ENCODE measurements at places on chromosomes 11 and 22. TPM values are rescaled to one million over a fixed set of nuclear protein-coding genes. Genes with fewer than 3 reads are reported as not detected.

Gene DRICH1
- 0.10 TPM for polyA plus RNA-seq

Gene PRSS23
- polyA plus RNA-seq: 77.6 TPM

DNA sequence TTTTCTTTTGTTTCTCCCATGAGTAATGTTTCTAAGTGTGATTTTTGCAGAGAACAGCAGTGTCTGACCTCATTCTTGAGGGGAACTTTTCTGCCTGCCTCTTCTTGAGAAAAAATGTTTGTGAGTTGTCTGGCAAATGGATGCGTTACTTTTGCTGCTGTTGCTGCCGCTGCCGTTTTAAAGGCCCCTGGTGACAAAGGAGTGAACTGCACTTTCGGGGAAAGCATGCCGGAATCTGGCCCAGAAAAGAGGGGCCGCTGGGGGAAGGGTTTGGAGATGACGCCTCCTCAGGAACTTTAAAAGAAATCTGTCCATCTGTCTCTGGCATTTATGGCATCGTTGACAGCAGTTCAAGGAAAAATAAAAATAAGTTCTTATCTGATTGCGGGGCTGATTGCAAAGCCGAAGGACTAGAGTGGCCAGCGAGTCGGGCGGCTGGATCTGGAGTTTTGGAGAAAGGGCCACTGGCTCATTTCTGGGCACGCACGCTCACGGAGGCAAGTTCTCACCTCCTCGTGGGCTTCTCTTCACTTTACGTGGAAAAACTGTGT lies 16.5 kb downstream of the ZBTB16 start:
- DNase-seq: peak; percentile 30

DNA sequence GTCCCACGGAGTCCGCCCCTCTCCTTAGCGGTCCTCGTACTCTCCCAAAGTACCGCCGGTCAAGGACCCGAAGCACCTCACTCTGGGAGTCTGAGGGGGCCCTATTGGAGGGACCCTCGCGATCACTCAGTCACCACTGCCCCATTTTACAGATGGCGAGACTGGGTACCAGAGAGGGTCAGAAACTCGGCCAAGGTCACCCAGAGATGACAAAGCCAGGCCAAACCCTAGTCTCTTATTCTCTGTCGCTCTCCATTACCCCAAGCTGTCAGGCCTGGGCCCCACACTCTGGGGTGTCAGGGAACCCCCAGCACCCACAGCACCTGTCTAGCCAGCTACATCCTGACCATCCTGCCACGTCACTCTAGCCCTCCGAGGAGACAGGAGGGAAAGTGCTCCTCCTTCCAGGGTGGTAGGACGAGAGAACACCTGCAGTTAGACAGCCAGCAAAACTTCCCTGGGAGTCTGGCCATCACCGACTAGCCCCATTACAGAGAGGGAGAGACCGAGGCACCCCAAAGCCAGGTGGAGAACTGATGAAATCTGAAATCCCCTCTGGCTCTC lies 1.4 kb upstream of the KCNJ4 start:
- DNase-seq: no peak

GRCh38 chr22:40529821-40530220 lies 106.7 kb downstream of the MRTFA start:
- no peak for DNase-seq

Gene SLC5A1
- not detected for polyA plus RNA-seq

DNA sequence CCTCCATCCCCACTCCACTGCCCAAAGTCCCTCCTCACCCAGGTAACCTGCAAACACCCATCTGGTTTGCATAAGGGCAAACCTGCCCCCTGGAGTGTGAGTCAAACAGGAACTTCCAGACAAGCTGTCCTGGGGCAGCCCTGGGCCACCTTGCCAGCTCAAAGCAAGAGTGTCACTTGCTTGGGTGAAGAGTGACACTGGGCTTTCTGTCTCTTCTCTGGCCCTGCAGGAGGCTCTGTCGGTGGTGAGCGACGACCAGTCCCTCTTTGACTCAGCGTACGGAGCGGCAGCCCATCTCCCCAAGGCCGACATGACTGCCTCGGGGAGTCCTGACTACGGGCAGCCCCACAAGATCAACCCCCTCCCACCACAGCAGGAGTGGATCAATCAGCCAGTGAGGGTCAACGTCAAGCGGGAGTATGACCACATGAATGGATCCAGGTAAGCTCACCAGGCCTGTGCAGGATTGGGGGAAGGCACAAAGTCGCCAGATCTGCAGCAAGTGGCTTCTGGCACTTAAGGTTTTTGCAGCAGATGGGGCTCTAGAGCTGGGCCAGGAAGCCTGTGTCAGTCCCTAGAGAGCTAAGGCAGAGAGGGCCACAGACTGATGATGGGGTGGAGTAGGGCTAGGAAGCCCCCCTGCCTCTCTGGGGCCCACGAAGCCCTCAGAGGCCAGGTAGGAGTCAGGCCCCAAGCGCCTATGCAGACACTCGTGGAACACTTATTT lies 64.2 kb downstream of the FLI1 start:
- no peak for DNase-seq

Gene KRTAP5-11
- polyA plus RNA-seq: not detected

- no peak for DNase-seq
Observed at GRCh38 chr11:99987821-99988470, 699.1 kb upstream of the ARHGAP42 start.

- peak; percentile 81 for DNase-seq
Observed at GRCh38 chr11:103541186-103541795, 432.1 kb downstream of the DYNC2H1 start.

Gene ZP1
- polyA plus RNA-seq: not detected

GRCh38 chr11:2760196-2760871 lies 60.5 kb upstream of the KCNQ1OT1 start:
- DNase-seq: no peak

- DNase-seq: no peak
Observed at GRCh38 chr11:15349413-15349812, 234.7 kb downstream of the INSC start.

DNA sequence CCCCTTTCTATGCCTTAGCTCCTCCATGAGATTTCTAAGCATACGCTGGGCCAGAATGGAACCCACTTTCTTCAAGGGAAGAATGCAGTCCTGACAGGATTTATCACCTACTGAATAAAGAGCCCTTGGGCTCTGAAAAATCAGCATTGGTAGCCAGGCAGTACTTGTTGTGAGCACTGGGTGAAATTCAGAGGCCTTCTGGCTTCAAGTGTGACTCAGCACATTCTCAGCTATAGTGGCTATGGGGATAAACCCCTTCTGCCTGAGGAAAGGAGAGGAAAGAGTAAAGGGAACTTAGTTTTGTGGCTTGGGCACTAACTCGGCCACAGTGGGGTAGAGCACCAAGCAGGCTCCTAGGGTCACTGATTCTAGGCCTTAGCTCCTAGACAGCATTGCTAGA lies 574.8 kb downstream of the JRKL start:
- no peak for DNase-seq

- no peak for DNase-seq
Observed at GRCh38 chr22:22928666-22929380, 41.2 kb downstream of the IGLL5 start.

GRCh38 chr22:22855617-22856308 lies 31.9 kb upstream of the IGLL5 start:
- DNase-seq: no peak

Gene VWA5A
- polyA plus RNA-seq: 10.1 TPM

DNA sequence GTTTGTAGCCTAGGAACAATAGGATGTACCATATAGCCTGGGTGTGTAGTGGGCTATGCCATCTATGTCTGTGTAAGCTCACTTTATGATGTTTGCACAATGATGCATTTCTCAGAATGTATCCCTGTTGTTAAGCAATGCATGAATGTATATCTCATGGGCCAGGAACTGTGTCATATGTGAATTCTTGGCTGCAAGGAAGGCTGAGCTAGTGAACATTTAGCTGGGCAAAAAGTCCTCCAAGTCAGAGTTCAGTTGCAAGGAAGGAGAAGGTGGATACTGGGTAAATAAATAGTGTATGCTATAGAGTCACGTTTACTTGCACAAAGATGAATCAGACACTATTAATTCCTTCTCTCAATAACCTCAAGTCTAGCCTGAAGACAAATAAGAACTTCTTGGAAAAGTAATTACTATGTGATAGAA lies 136.1 kb downstream of the EHF start:
- peak; percentile 24 for DNase-seq

GRCh38 chr11:111846636-111847035 lies 24.7 kb downstream of the ALG9 start:
- no peak for DNase-seq

Gene PRRG4
- polyA plus RNA-seq: 4.1 TPM

Gene FOSL1
- polyA plus RNA-seq: 199 TPM

GRCh38 chr11:121696177-121696871 lies 243.6 kb upstream of the SORL1-AS1 start:
- peak; percentile 37 for DNase-seq

DNA sequence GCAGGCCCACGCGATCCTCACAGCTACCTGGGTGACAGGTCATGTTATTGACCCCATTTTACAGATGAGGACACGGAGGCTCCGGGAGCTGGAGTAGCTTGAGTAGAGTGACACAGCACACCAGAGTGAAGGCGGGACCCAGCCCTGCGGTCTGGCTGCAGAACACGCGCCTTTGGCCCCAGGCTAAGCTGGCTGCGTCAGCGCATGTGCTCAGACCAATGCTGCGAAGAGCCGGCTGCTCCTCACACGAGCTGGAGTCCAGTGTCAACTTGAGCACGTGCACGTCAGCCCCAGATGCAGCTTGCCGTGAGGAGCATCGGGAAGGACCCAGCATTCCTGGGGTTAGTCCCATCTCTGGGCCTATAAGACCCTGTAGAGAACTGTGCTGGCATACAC lies 49.9 kb downstream of the SCUBE1 start:
- no peak for DNase-seq

DNA sequence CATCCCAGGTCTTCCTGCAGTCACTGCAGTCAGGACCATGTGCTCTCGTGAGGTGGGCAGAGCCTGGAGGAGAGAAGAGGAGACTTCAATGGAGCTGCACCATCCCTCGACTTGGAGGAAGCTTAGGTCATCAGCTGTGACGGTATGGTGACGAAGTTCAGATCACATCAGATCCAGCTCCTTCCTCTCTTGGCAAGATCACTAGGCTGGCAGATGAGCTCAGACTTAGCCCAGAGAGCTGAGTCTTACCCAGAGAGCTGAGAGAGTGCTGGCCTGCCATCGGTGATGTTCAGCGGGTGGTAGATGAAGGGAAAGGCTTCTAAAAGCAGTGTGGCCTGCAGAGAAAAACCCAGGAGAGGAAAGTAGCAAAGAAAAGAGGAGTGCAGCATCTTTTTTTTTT lies 1.8 kb upstream of the SLC15A3 start:
- no peak for DNase-seq

GRCh38 chr22:41902932-41903421 lies 11.9 kb downstream of the SHISA8 start:
- DNase-seq: no peak

- no peak for DNase-seq
Observed at GRCh38 chr11:36065436-36065835, 121.6 kb downstream of the LDLRAD3 start.
